ENCODE measurements at places on chromosomes 3 and 15. TPM values are rescaled to one million over a fixed set of nuclear protein-coding genes. Genes with fewer than 3 reads are reported as not detected.

The INAFM2 gene
- total RNA-seq: 27.6 TPM

- no peaks in the 10 kb centered on the region for H3K27me3 ChIP-seq
- no peak overlapping the region for H3K27ac ChIP-seq
- H3K4me1 ChIP-seq: no peaks in the 10 kb centered on the region
- no peak for DNase-seq
- no peaks in the 10 kb centered on the region for H3K36me3 ChIP-seq
Measured at GRCh38 chr15:98123834-98124233, 163.3 kb downstream of the ARRDC4 start.

DNA sequence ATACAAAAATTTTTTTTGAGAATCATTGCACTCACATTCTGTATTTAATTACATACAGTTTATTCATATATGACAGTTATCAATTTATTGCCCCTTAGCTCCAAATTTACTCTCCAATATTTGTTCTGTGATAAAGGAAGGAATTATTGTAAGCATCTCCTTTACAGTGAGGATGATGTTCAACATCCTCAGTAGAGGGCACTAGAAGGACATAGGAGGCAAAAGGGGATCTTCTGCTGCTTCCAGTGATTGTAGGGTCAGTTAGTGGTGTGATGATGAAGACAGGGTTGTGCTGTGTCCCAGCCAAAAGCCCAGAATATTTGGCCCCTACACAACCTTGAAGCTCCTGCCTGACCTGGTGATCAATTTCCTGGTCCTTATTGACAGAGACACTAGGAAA is 89.9 kb upstream of the DCBLD2 start:
- no peaks in the 10 kb centered on the region for H3K27me3 ChIP-seq
- DNase-seq: no peak
- no peak overlapping the region for H3K27ac ChIP-seq
- no peaks in the 10 kb centered on the region for H3K36me3 ChIP-seq

GRCh38 chr3:184460276-184460675 is 80.4 kb downstream of the CHRD start:
- no peaks in the 10 kb centered on the region for H3K27me3 ChIP-seq
- no peaks in the 10 kb centered on the region for H3K36me3 ChIP-seq
- no peaks in the 10 kb centered on the region for H3K4me1 ChIP-seq

DNA sequence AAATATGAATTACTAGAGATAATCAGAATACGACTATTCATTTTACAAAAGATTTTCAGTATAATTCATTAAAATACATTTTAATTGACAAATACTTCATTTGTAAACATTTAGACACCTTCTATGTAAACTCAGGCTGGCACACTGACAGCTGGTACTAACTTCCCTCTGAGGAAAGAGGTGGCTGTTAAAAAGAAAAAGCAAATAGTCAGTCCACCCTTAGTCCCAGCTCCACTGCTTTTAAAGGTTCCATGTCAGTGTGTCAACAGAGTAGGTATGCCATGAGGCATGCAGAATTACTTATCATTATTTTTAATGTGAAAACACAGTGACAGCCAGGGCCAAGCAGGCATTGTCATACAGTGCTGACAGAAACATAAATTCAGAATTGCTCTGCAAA is 16.1 kb downstream of the TM6SF1 start:
- H3K27me3 ChIP-seq: no peaks in the 10 kb centered on the region
- no peak overlapping the region for H3K27ac ChIP-seq
- no peak for DNase-seq
- peaks cover 70% of the 10 kb centered on the region for H3K36me3 ChIP-seq
- H3K4me1 ChIP-seq: no peaks in the 10 kb centered on the region
- no peak overlapping the region for H3K4me3 ChIP-seq

DNA sequence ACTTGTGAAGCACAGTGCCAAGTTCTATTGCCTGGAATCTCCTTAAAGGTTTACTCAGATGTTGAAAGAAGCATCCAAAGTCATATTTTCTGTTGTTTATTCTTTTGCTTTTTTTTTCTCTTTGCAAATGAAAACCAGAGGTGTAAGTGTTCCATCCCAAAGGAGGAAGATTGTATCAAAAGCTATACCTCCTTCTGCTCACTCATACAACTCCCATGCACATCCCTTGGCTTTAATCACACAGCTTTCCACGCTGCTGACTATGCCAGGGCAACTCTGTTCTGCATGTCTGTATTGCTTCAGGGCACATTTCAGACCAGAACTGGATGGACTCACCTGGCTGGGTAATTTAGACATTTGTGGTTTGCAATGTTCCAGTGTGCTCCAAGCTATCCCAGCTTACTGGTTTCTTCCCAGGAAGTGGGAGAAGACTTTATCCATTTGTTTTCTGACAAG is 399.6 kb upstream of the TBL1XR1 start:
- peak overlapping the region; percentile 70 for H3K27ac ChIP-seq
- no peak for DNase-seq
- H3K27me3 ChIP-seq: no peaks in the 10 kb centered on the region
- no peaks in the 10 kb centered on the region for H3K36me3 ChIP-seq
- H3K4me3 ChIP-seq: peak overlapping the region; percentile 15
- peaks cover 25% of the 10 kb centered on the region for H3K4me1 ChIP-seq

All from psoas muscle (tissue), 8 donors.